ENCODE measurements at places on chromosomes 11 and 22.

DNA sequence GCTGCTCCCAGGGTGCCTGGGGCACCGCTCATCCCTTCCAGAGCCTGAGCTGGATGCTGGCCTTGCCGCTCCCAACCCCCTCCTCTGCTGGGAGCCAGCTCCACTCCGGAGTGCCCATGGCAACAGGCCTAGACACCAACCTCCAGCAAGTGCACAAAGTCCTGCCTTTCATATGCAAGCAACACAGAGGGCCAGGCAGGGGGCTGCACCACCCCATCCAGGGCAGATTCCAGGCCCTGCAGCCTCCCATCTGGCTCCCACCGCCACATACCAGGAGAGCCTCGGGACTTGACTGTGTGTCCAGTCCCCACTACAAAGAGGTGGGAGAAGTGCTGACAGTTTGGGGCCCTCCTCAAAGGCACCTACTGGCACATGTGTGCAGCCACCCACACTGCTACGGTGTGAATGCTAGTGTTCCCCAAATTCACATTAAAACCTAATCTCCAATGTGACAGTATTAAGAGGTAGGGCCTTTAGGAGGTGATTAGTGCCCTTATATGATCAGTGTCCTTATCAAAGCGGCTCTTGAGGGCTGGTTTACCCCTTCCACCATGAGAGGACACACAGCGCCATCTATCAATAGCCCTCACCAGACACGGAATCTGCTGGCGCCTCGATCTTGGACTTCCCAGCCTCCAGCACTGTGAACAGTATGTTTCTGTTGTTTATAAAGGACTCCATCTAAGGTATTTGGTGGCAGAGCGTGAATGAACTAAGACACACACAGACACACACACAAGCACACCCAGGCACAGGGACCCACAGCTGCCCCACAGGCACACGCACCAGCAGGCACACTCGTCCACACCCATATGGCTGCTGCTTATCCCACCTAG lies 16.2 kb downstream of the ARVCF start:
- no peak for DNase-seq

- no peak for DNase-seq
Observed at GRCh38 chr22:50027639-50028537, 15.3 kb upstream of the IL17REL start.

DNA sequence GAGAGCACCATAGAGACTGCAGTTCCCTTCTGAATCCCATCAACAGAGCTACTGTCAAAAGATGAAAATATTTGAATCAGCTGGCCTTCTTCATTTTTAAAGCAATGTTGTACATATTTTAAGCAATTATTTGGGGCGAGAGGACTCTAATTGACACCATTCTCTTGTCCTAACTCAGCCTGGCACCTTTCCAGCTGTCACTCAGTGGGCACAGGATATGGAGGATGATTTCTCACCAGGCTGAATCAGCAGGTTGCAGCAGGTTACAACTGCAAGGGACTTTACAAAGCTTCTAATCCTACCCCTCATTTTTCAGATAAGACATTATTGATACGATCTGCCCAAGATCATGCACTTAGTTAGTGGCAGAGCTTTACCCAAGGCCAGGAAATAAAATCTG lies 11.9 kb upstream of the WT1 start:
- DNase-seq, result no peak

DNA sequence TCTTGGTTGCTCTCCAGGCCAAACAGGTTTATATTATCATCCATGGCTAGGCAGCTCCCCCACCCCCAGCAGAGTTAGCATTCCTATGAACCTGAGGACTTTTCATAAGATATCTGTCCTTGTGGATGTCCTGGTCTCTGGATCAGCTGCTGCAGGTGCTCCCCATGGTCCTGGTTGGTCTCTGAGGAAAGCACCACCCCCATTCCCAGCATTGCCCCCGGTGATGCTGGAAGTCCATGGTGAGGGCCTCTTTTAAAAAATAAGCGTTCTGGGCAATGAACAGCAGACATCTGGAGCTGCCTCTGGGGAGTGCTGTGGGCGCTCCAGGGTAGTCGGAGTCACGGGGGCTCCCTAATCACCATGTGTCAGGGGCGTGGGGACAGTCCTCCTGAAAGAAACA lies 26.6 kb downstream of the DKK3 start:
- DNase-seq, result peak; percentile 22

DNA sequence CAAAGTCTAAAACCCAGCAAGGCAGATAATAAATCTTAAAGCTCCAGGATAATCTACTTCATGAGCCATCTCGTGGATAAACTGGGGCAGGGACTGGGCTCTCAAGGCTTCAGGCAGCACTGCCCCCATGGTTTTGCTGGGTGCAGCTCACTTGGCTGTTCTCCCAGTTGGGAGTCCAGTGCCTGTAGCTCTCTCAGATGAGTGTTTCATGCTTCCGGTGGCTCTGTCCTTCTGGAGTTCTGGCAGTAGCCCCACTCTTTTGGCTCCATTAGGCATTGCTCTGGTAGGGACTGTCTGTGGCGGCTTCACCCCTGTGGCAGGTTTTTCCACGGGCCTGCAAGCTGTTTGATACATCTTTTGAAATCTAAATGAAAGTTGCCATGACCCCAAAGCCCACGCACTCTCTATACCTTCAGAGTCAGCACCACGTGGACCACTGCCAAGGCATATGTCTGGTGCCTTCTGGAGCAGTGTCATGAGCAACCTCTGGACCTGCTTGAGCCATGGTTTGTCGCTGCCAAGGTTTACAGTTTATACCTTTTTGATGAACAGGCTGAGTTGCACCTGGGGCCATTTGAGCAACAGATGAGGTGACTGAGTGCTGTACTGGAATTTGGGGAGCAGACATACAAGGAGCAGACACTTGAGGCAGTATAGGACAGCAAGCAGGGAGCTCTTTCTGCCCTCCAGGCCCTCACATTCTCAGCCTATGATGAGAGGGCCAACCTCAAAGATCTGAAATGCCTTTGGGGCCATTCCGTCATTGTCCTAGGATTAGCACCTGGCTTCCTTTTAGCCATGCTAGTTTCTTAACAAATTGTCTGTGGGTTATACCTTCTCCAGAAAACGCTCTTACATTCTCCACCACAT lies 48.6 kb downstream of the MTNR1B start:
- DNase-seq, result peak; percentile 60

DNA sequence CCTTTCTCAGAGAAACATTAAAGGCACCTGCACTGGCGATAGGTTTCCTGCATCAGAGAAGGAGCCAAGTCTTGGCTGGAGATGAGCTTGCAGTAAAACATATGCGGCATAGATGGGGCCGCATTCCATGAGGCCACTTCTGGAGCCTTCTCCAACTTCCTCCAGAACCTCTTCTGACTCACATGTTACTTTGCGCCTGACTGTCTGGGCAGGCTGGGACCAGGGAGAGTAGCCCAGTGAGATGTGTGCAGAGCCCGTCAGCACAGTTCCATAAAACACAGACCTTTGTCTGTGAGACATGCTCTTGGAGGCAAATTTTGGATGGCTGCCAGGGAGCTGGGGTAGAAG lies 55.4 kb upstream of the BID start:
- DNase-seq, result no peak

GRCh38 chr22:23580576-23581259 lies 628 bp upstream of the IGLL1 start:
- DNase-seq, result no peak

- DNase-seq, result no peak
Observed at GRCh38 chr11:133082453-133082781, 449.9 kb downstream of the OPCML start.

GRCh38 chr11:112962579-112963367 lies 1.6 kb downstream of the NCAM1 start:
- DNase-seq, result peak; percentile 84

DNA sequence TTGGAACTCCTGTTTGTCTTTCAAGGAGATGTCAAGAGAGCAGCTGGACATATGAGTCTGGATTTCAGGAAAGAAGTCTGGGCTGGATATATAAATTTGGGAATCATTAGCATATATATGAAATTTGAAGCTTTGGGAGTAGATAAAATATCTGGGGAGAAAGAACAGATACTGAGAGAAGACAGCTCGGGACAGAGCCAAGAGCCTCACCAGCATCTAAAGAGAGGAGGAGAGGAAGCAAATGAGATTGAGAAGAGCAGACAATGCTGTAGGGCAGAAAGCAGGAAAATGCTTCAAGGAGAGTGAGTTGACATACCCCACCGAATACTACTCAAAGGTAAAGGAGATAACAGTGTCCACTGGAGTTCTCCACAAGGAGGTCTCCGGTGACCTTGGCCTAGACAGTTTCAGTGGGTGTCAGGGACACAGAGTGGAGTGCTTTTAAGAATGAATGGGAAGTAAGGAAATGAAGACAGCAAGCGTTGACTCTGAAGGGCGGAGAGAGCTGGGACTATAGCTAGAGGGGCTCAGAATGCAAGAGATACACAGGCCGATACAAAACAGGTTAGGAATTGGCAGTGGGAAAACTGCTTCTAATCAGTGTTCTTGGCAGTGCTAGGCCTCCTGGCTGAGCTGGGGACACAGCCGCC lies 862 bp downstream of the APBB1 start:
- DNase-seq, result no peak

DNA sequence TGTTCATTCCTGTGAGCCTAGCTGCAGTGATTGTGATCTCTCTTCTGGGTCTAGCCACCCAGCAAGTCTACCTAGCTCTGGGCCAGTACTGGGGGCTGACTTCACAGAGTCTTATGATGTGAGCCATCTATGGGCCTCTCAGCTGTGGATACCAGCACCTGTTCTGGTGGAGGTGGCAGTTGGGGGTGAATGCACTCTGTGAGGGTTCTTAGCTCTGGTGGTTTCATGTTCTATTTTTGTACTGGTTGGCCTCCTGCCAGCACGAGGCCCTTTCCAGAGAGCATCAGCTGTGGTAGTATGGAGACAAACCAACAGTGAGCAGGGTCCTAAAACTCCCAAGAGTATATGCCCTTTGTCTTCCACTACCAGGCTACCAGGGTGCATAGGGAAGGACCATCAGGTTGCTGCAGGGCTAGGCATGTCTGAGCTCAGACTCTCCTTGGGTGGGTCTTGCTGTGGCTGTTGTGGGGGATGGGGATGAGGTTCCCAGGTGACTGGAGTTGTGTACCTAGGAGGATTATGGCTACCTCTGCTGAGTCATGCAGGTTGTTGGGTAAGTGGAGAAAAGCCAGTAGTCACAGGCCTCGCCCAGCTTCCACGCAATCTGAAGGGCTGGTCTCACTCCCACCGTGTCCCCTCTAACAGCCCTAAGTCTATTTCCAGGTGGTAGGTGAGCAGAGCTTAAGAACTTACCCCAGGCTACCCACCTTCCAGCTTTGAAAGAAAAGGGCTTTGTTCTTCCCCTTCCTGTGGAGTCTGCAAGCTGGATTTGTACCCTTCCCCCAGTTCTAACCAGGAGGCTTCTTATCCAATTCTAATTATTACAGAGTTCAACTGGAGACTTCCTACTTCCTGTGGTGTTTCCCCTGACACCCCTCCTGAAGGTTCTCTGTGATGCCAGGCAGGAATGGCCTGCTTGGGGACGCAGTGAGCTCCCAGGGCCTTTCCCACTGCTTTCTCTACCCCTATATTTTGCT lies 250.7 kb downstream of the LUZP2 start:
- DNase-seq, result no peak

DNA sequence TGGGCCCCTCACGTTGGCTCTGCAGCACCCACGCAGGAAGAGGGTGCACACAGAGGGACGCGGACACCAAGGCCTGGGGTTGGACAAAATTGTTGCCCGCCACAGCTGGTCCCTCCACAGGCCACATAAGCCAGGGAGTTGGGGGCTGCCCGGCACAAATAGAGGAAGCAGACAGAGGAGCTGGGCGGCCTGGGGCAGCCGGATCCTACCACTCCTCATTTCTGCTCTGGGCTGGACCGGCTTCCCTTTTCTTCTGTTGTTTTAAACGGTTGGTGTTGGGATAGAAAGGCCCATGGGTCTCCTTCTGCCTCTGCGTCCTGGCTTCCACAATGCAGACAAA lies 36.4 kb upstream of the LINC01488 start:
- DNase-seq, result no peak

DNA sequence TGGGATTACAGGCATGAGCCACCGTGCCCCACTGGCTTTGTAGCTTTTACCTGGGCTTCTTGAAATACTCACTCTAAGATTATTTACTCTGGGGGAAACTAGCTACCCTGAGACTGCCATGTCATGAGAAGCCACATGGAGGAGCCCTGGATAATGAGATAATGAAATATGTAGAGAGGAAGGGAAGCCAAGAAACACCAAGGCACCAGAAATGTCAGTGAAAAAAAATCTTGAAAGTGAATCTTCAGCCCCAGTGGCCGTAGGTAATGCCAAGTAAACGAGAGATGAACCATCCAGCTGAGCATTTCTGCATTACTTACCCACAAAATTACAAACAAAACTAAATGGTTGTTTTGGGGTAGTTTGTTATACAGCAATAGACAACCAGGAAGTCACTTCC lies 125.6 kb downstream of the APIP start:
- DNase-seq, result no peak

- no peak for DNase-seq
Observed at GRCh38 chr11:128246810-128247594, 340.4 kb downstream of the ETS1 start.

DNA sequence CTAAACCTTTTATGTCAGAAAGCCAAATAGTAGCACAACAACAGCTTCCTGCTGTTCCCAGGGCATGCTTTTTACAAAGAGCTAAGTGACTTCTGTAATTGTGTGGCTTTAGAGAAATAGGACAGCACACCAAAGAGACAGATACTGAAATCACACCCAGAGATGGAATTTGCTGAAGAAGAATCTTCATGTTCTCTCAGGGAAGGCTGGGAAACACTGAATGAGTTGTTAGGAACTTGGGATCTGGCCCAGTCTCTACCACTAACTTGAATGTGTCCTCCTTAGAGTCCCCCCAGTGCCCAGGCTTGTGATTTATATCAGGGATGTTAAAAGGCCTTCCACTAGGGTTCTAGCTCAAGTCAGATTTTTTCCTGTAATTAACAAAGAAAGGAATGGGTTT lies 175.2 kb downstream of the DBX1 start:
- DNase-seq, result no peak
